ENCODE measurements at places on chromosomes 6 and 20. TPM values are rescaled to one million over a fixed set of nuclear protein-coding genes. Genes with fewer than 3 reads are reported as not detected.

IL17F gene
- total RNA-seq, result under 0.01 TPM

VGLL2 gene
- not detected for total RNA-seq

TINAG gene
- total RNA-seq, result not detected

EFCAB8 gene
- total RNA-seq, result 0.32 TPM

MDFI gene
- total RNA-seq, result not detected

BTNL2 gene
- not detected for total RNA-seq

REM1 gene
- total RNA-seq, result not detected

IBTK gene
- total RNA-seq, result 62.5 TPM

MMS22L gene
- total RNA-seq, result 19.4 TPM

BFSP1 gene
- 2.9 TPM for total RNA-seq

UBE2C gene
- 13.5 TPM for total RNA-seq

CLPSL2 gene
- total RNA-seq, result not detected

OR2H2 gene
- total RNA-seq, result not detected

ENPP3 gene
- total RNA-seq, result under 0.01 TPM

PHACTR3 gene
- not detected for total RNA-seq

E2F3 gene
- 13.0 TPM for total RNA-seq

EYS gene
- under 0.01 TPM for total RNA-seq

UBR2 gene
- total RNA-seq, result 18.4 TPM

C6orf163 gene
- total RNA-seq, result 2.9 TPM

LY86 gene
- total RNA-seq, result not detected

EPPIN gene
- not detected for total RNA-seq

NKAPL gene
- 1.7 TPM for total RNA-seq

BCAS1 gene
- total RNA-seq, result under 0.01 TPM

BPIFB2 gene
- total RNA-seq, result not detected

ZNF311 gene
- total RNA-seq, result 0.97 TPM

RIPPLY2 gene
- not detected for total RNA-seq

PARD6B gene
- total RNA-seq, result 6.5 TPM

MCHR2 gene
- not detected for total RNA-seq

SYCP2 gene
- 3.0 TPM for total RNA-seq

GABRR1 gene
- not detected for total RNA-seq

WFDC2 gene
- total RNA-seq, result not detected

SMLR1 gene
- total RNA-seq, result not detected

ADGB gene
- not detected for total RNA-seq

MEP1A gene
- not detected for total RNA-seq

TMEM151B gene
- not detected for total RNA-seq

DAAM2 gene
- 16.1 TPM for total RNA-seq

MPC1 gene
- 22.0 TPM for total RNA-seq

ENPP4 gene
- total RNA-seq, result 2.2 TPM

CDH26 gene
- 0.86 TPM for total RNA-seq

PEX3 gene
- total RNA-seq, result 24.6 TPM

FAM229B gene
- 18.0 TPM for total RNA-seq

SERINC1 gene
- total RNA-seq, result 142 TPM

ZSCAN23 gene
- total RNA-seq, result 9.0 TPM

DSP gene
- total RNA-seq, result 28.1 TPM

IL20RA gene
- total RNA-seq, result 0.43 TPM

BHLHE23 gene
- total RNA-seq, result not detected

SLC22A7 gene
- total RNA-seq, result not detected

CTCFL gene
- not detected for total RNA-seq

PTGIS gene
- total RNA-seq, result 6.1 TPM

CASS4 gene
- total RNA-seq, result 3.5 TPM

MED23 gene
- 54.4 TPM for total RNA-seq
